Cortex of kidney (tissue), 1 donor: ENCODE measurements at places on chromosomes 16 and 17.
A peak's percentile ranks its signal among the peaks of the same experiment; 100 is the strongest.

GRCh38 chr17:35514564-35514963 lies 22.9 kb downstream of the SLFN12L start:
- DNase-seq = no peak

DNA sequence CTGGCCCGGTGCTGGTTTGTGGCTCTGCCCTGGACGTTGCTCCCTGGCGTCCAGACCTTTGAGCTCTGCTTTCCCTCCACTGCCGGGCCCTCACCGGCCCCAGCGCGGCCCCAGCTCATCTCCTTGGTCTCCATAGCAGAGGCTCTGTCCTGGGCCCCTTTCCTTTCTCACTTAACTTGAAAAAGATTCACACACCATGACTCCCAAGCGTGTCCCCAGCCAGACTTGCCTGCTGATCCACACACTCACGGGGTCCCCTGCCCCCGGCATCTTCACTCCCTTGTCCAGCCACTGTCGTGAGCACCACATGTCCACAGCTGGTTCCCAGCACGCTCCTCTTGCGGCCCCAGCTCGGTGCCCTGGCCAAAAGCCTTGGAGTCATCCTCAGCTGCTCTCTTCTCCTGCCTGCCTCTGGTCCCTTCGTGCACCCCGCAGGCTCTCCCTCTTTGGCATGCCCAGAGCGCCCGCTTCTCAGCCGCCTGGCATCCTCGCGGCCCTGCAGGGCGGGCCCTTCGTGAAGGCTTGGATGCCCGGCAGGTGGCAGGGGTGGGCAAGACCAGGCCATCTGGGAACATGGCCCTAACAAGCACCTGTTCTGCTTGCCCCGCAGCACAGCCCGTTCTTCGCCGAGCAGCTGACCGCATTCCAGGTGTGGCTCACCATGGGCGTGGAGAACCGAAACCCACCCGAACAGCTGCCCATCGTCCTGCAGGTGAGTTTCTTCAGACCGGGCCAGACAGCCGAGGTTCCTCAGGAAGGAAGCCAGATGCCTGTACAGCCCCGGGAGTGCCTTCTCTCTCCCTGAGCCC lies 145.6 kb upstream of the CHMP6 start:
- no peak for DNase-seq

- DNase-seq = no peak
Observed at GRCh38 chr16:15885560-15886001, 2.8 kb downstream of the CEP20 start.

- DNase-seq = no peak
Observed at GRCh38 chr17:10120109-10120485, 78.3 kb downstream of the GAS7 start.

DNA sequence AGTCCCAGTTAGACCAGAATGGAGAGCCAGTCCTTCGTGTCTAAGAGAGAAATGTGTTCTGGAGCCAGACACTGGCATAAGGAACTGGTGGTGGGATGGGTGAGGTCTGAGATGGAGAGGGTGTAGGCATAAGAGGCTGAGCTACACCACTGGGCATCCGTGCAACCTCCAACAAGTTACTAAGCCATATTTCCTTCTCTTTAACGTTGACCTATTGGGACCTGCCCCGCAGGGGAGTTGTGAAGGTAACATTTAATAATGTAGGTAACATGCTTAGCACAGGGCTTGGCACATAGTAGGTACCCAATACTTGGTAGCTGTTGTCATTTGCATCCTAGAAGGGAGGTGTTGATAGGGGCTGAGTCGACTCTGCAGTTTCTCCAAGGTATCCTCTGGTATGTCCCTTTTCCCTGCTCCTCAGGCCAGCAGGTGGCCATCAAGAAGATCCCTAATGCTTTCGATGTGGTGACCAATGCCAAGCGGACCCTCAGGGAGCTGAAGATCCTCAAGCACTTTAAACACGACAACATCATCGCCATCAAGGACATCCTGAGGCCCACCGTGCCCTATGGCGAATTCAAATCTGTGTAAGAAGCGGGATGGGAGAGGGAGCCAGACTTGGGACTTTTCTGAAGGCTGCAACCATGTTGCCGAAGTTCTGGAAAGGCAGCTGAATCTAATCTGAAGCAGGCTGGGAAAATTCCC lies 1.2 kb downstream of the MAPK7 start:
- no peak for DNase-seq

- no peak for DNase-seq
Observed at GRCh38 chr16:80804526-80805383, at the start of gene CDYL2. Gene CDYL2, minus strand, starts transcription at chr16:80804598. Its CDS starts 425 bp downstream, at chr16:80804173.

DNA sequence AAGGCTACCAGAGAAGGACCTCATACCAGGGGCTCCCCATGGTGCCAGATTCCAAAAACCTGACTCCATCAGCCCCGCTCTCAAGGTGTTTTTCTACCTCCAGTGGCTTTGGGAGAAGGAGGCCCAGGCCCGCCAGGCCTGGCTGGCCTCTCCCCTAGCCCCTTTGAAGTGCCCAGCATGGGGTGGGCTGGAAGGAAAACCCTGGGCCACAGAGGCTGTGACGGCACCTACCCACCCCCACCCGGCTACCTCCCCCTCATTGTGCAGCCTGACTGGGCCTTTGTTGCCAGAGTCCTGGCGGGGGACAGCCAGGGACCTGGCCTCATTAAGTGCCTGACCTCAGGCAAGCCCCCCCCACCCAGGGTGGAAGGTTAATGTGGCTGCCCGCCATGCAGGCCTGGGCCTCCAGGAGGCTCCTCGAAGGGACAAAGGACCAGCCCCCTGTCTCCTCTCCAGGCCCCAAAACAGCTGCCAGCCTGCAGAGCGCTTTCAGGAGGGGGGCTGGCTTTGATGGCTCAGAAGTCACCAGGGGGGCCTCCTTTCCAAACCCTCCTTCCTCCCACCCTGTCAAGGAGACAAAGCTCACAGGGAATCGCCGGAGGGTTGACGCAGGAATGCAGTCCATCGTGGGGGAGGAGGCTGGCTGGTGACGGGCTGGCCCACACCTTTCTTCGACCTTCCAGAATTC lies 159.4 kb downstream of the ZNF423 start:
- DNase-seq = no peak

DNA sequence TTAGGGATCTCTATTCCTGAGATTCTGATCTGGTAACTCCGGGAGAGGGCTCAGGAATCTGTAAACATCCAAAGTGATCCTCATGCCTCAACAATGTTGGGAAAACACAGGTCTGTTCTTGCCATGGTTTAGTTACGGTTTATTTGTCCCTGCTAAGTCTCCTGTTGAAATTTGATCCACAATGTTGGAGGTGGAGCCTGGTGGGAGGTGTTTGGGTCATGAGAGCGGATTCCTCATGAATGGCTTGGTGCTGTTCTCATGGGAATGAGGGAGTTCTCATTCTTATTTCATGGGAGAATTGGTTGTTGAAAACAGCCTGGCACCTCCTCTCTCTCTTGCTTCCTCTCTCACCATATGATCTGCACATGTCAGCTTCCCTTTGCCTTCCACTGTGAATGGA lies 608.6 kb upstream of the GOT2 start:
- no peak for DNase-seq

DNA sequence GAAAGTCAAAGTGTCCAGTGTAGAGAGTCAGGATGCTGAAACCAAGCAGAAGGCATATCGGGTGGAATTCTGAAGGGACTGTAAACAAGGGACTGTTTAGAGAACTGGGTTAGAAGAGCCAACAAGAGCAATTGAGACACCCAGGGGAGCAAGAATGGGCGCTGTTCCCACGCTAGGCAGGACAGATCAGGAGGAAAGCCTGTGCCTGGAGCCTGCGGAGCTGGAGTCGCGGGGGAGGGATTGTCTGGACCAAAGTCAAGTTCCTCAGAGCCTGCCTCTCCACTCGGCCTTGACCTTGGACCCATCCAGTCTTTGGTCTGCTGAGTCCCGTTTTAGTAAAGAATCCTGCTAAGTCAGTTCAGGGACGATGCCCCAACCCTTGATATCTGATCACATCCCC lies 14.7 kb upstream of the KLHL36 start:
- DNase-seq = no peak

GRCh38 chr17:41107941-41108450 lies 2.8 kb downstream of the KRTAP4-9 start:
- DNase-seq = no peak

DNA sequence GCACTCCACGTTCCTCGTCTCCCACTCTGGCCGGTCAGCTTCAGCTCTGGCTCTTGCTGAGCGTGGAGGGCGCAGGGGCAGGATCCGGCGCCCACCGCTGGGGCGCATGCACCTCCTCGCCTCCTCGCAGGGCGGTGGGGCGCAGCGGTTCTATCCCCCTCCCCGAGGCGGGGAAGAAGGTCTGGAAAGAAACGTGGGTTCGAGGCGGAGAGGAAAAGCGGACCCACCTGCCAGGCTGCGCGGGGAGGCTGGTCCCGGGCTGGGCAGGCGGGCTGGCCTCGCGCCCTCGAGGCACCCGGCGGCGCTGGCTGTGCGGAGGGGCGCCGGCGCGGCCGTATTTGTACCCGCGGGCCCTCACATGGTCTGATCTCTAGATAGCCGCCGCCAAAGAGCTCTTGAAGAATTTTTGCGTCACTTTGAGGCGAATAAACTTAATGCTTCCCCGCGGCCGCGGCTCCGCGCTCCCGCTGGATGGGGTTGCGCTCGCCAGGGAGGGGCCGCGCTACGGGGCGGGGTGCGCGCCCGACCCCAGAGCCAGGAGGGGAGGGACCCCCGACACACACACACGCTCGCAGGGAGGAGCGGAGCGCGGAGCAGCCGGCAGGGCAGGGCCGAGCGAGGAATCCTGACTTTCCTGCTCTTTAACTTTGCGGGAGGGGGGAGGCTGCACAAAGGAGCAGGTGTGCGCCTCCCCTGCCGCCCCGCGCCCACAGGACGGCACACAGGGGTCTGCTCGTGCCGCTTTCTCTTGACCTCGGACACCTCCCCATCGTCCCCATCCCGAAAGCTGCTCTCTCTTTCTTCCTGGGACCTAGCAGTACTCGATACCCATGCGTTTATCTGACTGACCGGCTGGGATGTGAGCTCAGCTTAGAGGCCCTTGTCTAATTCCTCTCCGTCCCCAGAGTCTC lies at the start of gene SLC6A4:
SLC6A4 (minus strand) TSS at position 312 of the 911 bp plus-strand sequence. CDS start 13,739 bp downstream, outside the sequence.
- no peak for DNase-seq

- peak; percentile 69 for DNase-seq
Observed at GRCh38 chr16:88706229-88706964, at the start of the genes CTU2 and RNF166. Gene CTU2, plus strand, starts transcription at chr16:88706503. Its CDS starts 28 bp downstream, at chr16:88706531. Gene RNF166, minus strand, starts transcription at chr16:88706408. Its CDS starts 83 bp downstream, at chr16:88706325.

DNA sequence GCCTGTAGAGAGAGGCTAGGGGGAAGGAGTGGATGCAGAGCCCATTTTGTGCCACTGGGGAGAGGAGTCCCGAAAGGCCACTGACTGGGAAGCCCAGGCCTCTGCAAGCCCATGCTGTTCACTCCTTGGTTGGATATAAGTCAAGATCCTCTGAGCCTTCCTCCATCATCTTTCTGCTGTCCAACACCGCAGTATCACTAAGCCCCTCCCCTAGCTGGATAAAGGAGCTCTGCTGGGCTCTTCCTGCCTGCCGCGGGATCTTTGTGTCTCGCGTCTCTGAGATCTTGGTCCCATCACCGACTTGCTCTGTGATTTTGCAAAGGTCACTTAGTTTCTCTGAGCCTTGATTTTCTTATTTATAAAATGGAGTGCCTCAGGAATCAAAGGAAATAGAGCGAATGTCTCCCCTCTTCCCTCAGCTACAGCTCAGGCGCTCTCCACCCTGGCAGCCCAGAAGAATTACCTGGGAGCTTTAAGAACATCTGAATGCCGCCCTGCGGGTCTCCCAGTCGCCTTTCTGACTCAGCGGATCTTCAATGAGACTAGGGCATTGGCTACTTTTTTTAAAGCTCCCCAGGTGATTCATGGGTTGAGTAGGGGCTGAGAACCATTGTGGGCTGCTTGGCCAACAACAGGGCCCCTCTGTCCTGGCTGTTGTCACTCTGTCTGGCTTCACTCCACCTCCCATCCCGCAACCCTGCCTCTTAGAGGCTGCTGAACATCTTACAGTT lies 25.2 kb upstream of the TMEM220 start:
- no peak for DNase-seq

GRCh38 chr17:15287538-15288267 lies 22.6 kb upstream of the PMP22 start:
- DNase-seq = no peak

- no peak for DNase-seq
Observed at GRCh38 chr17:65485388-65486299, 75.8 kb downstream of the AXIN2 start.

DNA sequence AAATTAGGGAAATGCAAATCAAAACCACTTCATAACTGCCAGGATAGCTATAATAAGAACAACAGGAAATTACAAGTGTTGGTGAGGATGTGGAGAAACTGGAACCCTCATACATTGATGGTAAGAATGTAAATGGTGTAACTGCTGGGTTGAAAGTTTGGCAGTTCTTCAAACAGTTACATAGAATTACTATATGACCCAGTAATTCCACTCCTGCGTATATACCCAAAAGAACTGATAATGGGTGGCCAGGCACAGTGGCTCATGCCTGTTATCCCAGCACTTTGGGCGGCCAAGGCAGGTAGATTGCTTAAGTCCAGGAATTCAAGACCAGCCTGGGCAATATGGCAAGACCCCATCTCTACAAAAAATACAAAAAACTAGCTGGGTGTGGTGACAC lies 4.5 kb upstream of the CMTM4 start:
- no peak for DNase-seq

DNA sequence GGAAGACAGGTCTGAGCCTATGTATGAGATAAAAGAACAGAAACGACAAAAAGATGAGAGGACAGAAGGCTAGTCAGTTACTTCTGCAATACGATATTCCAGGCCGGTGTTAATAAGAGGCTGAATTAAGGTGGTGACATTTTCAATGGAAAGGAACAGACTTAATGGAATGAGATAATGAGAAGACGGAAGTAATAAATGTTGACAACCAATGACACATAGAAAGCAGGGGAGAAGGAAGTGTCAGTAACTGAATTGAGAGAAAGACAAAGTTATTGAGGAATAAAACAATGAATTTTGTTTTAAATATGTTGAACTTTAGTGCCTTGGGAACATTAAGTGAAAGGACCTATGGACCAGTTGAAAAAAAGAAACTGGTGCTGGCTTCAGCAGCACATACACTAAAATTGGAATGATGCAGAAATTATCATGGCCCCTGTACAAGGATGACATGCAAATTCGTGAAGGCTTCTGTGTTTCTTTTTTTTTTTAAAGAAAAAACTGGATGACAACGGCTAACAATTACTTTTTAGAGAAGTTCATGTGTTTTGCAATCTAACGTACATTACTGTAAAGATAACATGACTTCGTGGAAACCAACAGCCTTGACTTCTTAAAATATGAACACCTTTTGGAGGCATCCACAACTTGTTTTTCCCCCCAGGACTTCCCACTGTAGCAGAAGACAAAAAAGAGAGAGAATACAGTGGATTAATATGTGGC lies 18.5 kb upstream of the CPD start:
- DNase-seq = no peak

GRCh38 chr16:9170470-9170869 lies 79.0 kb downstream of the HAPSTR1 start:
- no peak for DNase-seq
